ENCODE measurements at places on chromosomes 7 and 10. TPM values are rescaled to one million over a fixed set of nuclear protein-coding genes. Genes with fewer than 3 reads are reported as not detected.

- no peak overlapping the region for H3K4me3 ChIP-seq
- H3K4me1 ChIP-seq = peaks cover 23% of the 10 kb centered on the region
- peaks cover 47% of the 10 kb centered on the region for H3K27me3 ChIP-seq
- H3K27ac ChIP-seq = no peak overlapping the region
- no peaks in the 10 kb centered on the region for H3K36me3 ChIP-seq
Measured at GRCh38 chr7:22658031-22658430, 69.0 kb upstream of the IL6 start.

The KNDC1 gene
- total RNA-seq = 0.32 TPM

The PPIF gene
- 77.7 TPM for total RNA-seq

The IFIT2 gene
- total RNA-seq = 7.3 TPM

The GJD4 gene
- not detected for total RNA-seq

The MMD2 gene
- not detected for total RNA-seq

The OIT3 gene
- not detected for total RNA-seq

The CPED1 gene
- total RNA-seq = not detected

DNA sequence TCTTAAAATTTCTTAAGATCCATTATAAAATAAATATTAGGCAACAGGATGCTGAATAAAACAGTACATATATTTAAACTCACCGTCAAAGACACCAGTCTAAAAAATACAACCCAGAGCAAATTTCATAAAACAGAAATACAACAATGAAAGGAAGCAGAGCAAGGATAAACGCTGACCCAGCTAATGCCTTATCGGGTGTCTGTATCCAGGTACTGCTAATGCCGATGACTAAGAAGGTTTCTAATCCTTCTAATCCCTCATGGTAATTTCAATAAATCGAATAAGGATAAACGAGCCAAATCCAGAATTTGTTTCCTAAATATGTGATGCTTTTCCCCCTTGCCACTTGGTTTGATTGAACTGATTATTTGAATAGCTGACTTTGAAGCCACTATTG, 1.7 kb downstream of the HYCC1 start:
- peaks cover 26% of the 10 kb centered on the region for H3K4me1 ChIP-seq
- H3K36me3 ChIP-seq = peaks cover 22% of the 10 kb centered on the region
- H3K27me3 ChIP-seq = no peaks in the 10 kb centered on the region
- H3K27ac ChIP-seq = no peak overlapping the region

DNA sequence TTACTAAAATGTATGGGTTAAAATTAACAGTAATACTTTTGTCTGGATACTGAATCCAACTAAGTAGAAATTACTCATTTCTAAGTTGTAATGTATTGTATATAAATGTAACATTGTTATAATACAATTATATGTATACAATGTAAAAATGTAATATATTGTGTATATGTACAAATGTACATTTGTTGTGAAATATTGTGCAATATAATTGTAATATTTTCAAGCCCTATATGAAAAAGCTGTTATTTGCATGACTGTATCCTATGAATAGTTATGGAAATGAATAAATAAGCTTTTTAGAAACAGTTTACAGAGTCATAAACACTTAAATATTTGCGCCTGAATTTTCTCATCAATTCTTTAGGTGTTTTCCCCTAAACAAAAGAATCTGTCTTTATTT, 20.3 kb upstream of the UMAD1 start:
- no peaks in the 10 kb centered on the region for H3K36me3 ChIP-seq
- no peaks in the 10 kb centered on the region for H3K27me3 ChIP-seq
- no peak for DNase-seq
- no peak overlapping the region for H3K27ac ChIP-seq
- H3K4me1 ChIP-seq = peaks cover 9% of the 10 kb centered on the region

- peaks cover 34% of the 10 kb centered on the region for H3K36me3 ChIP-seq
- no peak overlapping the region for H3K4me3 ChIP-seq
- no peak overlapping the region for H3K27ac ChIP-seq
- DNase-seq = no peak
- peaks cover 21% of the 10 kb centered on the region for H3K4me1 ChIP-seq
- H3K27me3 ChIP-seq = no peaks in the 10 kb centered on the region
Measured at GRCh38 chr10:72164617-72165016, 51.2 kb upstream of the ANAPC16 start.

The LIPN gene
- not detected for total RNA-seq

The NUTM2E gene
- total RNA-seq = 0.11 TPM

- H3K4me3 ChIP-seq = no peak overlapping the region
- DNase-seq = no peak
- peaks cover 35% of the 10 kb centered on the region for H3K4me1 ChIP-seq
- no peaks in the 10 kb centered on the region for H3K27me3 ChIP-seq
- H3K27ac ChIP-seq = no peak overlapping the region
Measured at GRCh38 chr10:110723224-110723891, 79.2 kb downstream of the RBM20 start.

GRCh38 chr7:39367943-39368342, 198.3 kb upstream of the YAE1 start:
- no peak overlapping the region for H3K4me3 ChIP-seq
- DNase-seq = no peak
- no peak overlapping the region for H3K27ac ChIP-seq
- H3K36me3 ChIP-seq = no peaks in the 10 kb centered on the region

The CADPS2 gene
- not detected for total RNA-seq

The SFTPA2 gene
- total RNA-seq = not detected
